ENCODE measurements at places on chromosomes 3 and 15.
A peak's percentile ranks its signal among the peaks of the same experiment; 100 is the strongest.

- DNase-seq: no peak
These were observed 472.7 kb upstream of the ARL6 start for GRCh38 chr3:97291901-97292300.

DNA sequence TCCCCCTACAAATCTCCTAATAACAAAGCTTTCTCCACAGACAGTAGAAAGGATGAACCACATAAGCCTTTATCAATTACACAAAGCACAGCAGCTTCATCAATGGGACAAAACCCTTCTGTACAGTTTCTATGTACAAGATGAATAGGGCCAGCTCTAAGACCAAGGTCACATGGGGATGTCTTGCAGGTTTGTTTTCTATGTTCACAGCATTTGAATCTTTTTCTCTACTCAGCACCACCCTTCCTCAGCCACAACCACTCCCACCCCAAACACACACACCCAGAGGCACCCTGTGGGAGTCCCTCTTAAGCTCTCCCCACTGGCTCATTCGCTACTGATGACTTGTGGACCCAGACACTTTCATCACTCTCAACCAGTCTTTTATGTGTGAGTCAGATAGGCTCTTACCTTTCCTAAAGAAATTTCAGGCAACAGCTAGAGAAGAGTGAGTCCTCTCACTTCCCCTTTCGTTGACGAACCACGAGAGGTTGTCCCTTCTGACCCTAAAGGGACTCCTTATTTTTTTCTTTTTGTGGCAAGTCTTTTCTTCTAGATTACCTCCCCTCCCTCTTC is 57.9 kb downstream of the ARHGAP31 start:
- no peak for DNase-seq

DNA sequence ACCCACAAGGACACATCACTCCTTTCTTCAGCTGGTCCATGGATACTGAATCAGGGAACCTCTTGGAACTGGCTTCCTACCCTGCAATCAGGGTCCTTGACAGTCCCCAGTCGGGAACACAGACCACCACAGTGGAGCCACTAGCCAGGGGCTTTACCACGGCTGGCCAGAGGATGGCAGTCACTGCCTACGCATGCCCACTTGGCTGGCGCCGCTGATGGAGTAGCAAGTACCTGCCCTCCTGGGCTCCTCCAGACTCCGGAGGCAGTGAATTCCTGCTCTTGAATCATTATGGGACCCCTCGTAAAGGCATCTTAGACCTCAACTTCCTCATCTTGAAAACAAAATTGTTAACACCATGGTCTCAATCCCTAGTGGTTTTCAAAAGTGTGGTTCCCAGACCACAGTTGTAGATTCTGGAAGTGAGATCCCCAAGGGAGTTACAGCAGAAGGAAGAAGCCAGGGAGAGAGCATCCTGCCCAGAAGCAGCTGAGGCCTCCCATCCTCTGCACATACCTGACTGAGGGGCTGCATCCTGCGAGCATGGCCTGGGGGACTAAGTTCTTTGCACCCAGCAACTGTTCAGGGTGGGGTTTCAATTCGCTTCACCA is 9.1 kb upstream of the SKIC8 start:
- DNase-seq: peak; percentile 85

- DNase-seq: no peak
These were observed 1.8 kb downstream of the TMEM115 start for GRCh38 chr3:50357481-50357880.

- DNase-seq: no peak
These were observed 660 bp downstream of the UROC1 start for GRCh38 chr3:126516936-126517290.

- no peak for DNase-seq
These were observed 76.5 kb downstream of the PFN2 start for GRCh38 chr3:149894205-149894604.

DNA sequence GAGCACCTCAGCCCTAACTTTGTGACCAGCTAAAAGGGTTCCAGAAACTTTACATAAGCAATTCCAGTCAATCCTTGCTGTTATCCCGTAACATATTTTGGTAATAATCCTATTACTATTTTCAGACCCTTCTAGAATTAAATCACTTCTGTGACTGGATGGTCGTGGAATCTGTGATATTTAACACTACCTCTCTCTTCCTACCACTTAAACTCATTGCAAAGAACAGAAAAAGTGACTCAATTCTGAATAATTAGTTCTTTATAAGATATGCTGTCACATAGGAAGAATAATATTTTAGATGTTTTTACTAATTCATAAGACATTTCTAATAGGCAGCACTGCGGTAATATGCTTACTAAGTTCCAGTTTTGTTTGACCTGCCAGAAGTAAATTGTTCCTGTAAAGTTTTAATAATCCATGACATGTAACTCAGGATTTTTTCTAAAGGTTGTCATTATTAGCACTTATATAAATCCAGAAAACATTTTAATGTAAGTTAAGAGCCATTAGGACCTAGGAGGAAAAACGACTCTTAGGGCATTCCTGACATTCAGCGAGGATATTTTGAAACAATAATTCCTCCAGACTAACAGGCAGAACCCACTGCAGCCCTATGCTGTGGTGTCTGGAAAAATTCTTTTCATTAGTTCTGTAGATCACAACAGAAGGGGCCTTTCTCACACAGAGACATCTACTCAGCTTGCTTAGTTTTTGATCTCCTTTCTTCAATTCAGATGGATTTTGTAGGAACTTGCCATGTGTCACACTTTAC is 113.3 kb upstream of the MBNL1 start:
- DNase-seq: no peak

GRCh38 chr3:10437272-10437994 is 68.0 kb downstream of the ATP2B2 start:
- DNase-seq: no peak

DNA sequence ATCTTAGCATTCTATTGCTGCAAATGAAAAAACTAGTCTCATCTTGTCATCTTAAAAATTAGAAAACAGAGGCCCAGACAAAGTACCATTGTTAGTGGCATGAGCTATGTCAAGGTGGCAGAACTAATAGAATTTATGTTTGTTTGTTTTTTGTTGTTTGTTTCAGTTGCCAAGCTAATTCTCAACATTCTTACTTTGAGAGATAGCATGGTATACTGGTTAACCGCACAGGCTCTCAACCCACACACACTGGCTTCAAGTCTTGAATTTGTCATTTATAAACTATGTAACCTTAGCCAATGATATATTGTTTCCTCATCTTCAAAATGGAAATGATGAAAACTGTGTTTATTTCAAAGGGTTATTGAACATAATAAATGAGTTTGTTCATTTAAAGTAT is 367.6 kb upstream of the PLSCR5 start:
- DNase-seq: no peak

Measured in right forelimb (tissue), 1 donor.